Heart right ventricle (tissue), 16 donors: ENCODE measurements at places on chromosomes 1 and 21.
A peak's percentile ranks its signal among the peaks of the same experiment; 100 is the strongest.

DNA sequence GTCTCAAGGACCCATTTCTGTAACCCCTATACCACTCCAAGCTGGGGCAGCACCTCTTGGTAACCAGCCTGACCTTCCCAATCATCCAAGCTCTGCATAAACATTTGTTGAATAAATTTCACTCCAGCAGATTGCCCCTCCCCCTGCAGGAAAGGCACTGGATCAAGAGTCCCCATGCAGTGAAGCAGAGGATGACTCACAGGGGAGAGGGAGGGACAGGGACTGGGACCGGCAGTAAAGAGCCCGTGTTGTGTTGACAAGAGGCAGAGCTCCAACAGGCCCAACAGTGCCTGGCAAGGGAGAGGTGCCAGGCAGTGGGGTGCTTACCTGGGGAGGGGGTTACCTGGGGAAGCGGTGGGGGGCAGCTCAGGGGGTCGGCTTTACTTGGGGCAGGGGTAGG is 32.3 kb downstream of the SLC9A1 start:
- no peak overlapping the region for H3K4me3 ChIP-seq
- H3K4me1 ChIP-seq, result peaks cover 51% of the 10 kb centered on the region
- no peaks in the 10 kb centered on the region for H3K36me3 ChIP-seq
- H3K27ac ChIP-seq, result peak overlapping the region; percentile 47
- H3K27me3 ChIP-seq, result no peaks in the 10 kb centered on the region
- DNase-seq, result peak; percentile 40

GRCh38 chr1:170663404-170664092 is 383 bp upstream of the PRRX1 start:
- DNase-seq, result peak; percentile 33
- peak overlapping the region; percentile 98 for H3K27ac ChIP-seq
- peak overlapping the region; percentile 70 for H3K4me3 ChIP-seq
- H3K27me3 ChIP-seq, result peaks cover 20% of the 10 kb centered on the region
- H3K36me3 ChIP-seq, result no peaks in the 10 kb centered on the region

GRCh38 chr1:198809247-198809646 is 170.4 kb downstream of the PTPRC start:
- H3K27me3 ChIP-seq, result no peaks in the 10 kb centered on the region
- H3K4me3 ChIP-seq, result no peak overlapping the region
- H3K27ac ChIP-seq, result no peak overlapping the region
- H3K4me1 ChIP-seq, result no peaks in the 10 kb centered on the region

GRCh38 chr21:14688936-14689335 is 142.8 kb upstream of the SAMSN1 start:
- no peak overlapping the region for H3K4me3 ChIP-seq
- DNase-seq, result no peak
- no peaks in the 10 kb centered on the region for H3K4me1 ChIP-seq
- H3K27ac ChIP-seq, result no peak overlapping the region
- no peaks in the 10 kb centered on the region for H3K27me3 ChIP-seq
- H3K36me3 ChIP-seq, result no peaks in the 10 kb centered on the region

GRCh38 chr1:233904633-233905415 is at the start of gene SLC35F3:
TSS of gene SLC35F3 (plus strand) at chr1:233904676.
- H3K4me3 ChIP-seq, result no peak within 1 kb of the TSS
- peak; percentile 18 for DNase-seq
- H3K27me3 ChIP-seq, result peaks cover 76% of the 10 kb centered on the region
- H3K36me3 ChIP-seq, result no peaks in the 10 kb centered on the region
- no peaks in the 10 kb centered on the region for H3K4me1 ChIP-seq

- DNase-seq, result no peak
- H3K4me1 ChIP-seq, result no peaks in the 10 kb centered on the region
- peaks cover 19% of the 10 kb centered on the region for H3K36me3 ChIP-seq
- H3K27ac ChIP-seq, result no peak overlapping the region
- no peak overlapping the region for H3K4me3 ChIP-seq
- H3K27me3 ChIP-seq, result no peaks in the 10 kb centered on the region
Measured at GRCh38 chr1:201355471-201355870, 22.0 kb downstream of the TNNT2 start.

DNA sequence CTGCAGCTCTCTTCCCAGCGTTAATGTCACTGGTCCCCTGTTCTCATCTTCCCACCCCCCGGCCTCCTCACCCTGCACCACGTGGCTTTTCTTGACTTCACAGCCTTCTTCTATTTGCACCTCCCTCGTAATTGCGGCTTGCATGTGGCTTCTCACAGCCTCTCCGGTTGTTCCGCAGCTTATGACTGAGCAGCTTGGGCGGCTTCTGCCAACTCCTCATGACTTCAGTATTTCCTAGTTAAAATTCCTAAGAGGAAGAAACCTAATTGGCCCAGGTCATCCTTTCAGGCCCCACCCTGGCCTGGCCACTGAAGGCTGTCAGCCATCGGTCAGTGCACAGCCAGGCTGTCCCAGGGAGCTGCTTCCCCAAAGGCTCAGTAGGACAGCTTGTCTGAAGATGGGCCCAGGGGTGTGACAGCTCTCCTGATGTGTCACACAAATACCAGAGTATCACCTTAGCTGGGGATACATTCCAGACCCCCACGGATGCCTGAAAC is 8.6 kb upstream of the RERE start:
- H3K36me3 ChIP-seq, result no peaks in the 10 kb centered on the region
- no peaks in the 10 kb centered on the region for H3K27me3 ChIP-seq
- no peak overlapping the region for H3K27ac ChIP-seq
- no peak for DNase-seq
- no peak overlapping the region for H3K4me3 ChIP-seq
